Left renal cortex interstitium (tissue), 4 donors: ENCODE measurements at places on chromosomes 3 and 15.

DNA sequence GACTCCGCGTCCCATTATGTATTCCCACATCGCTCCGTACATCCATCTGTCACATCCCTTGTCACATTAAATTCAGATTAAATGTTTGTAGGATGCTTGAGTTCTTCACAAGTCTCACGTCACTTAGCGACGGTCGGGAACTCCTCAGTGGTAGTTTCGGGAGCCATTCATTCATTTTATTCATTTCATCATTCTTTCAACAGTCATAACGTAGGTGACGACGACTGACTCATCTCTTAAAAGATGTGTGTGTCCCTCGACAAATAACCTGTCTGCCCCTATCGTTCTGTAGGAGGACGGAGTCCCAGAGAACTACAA, 272 bp upstream of the SRPRB start:
- DNase-seq = no peak

GRCh38 chr3:82496890-82497560, 735.6 kb upstream of the GBE1 start:
- no peak for DNase-seq

GRCh38 chr15:29067949-29068348, 182.2 kb downstream of the APBA2 start:
- DNase-seq = no peak

- DNase-seq = no peak
Measured at GRCh38 chr3:175301741-175302140, 442.6 kb downstream of the NAALADL2 start.

DNA sequence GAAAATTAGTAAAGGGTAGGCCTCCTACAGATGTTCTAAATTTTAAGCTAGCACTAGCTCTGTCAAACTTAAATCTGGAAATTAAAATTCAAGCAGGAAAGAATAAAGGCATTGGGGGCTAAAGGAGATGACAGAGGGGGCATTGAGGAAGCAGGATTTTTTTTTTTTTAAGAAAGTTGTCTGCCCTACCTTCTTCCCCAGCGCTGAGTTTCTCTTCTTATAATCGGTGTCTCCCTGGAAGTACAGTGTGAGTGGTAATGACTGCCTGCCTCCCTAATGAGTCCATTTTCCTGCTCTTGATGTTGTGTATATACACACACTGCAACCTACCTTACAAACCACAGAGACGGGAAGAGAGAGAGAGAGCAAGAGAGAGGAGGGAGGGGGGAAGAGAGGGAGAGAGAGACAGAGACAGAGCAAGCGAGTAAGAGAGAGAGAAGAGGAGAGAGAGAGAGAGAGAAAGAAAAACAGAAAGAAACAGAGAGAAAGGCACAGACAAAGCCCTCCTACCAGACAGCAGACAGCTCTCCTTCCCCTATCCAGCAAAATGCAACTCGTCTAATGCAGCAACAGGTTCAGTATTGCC, 47.0 kb downstream of the ZBTB20 start:
- DNase-seq = peak; percentile 49

DNA sequence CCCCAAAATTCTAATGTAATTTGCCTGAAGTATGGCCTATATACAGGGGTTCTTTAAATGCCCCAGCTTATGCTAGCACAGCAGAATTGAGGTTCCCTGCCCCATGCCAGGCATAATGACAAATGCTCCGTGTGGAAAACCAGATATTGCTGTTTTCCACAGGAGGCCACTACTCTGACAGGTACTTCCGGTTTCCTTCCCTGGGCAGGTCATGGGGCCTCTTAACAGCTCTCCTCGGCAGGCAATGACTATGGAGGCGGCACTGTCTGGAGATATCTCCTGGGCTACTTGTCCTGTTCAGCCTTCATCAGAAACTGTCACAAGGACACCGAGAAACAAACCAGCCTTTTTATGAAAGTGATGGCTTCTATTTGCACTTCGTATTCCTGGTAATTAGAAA, 54.8 kb downstream of the SLC7A14 start:
- DNase-seq = no peak

- DNase-seq = no peak
Measured at GRCh38 chr3:105876780-105877327, 8.0 kb upstream of the CBLB start.

- DNase-seq = no peak
Measured at GRCh38 chr3:149891621-149892020, 78.6 kb downstream of the RNF13 start.

- no peak for DNase-seq
Measured at GRCh38 chr3:8838765-8839423, 69.5 kb upstream of the OXTR start.

GRCh38 chr3:100073049-100073713, 41.1 kb downstream of the FILIP1L start:
- no peak for DNase-seq

GRCh38 chr3:109325657-109326056, 9.3 kb upstream of the DPPA2 start:
- no peak for DNase-seq

- DNase-seq = no peak
Measured at GRCh38 chr15:38028869-38029268, 94.4 kb downstream of the TMCO5A start.

GRCh38 chr3:11305509-11305908, 33.3 kb downstream of the ATG7 start:
- no peak for DNase-seq

DNA sequence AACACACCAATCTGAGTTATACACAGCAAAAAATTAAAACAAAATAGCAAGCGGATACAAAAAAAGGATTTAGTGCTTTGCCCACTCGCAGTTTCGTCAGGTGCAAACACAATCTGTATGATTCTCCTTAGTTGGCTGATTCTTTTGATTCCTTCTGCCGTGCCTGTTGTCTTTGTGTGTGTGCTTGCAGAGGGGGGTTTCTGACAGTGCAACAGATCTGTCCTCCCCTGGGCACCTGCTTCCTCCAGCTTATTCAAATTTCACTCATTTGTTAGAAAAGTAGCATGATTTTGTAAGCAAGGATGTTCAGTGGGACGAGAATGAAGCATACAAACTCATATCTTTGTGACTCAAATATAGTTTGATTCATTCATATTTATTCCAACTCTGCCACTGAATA, 74.0 kb upstream of the NEO1 start:
- DNase-seq = no peak

DNA sequence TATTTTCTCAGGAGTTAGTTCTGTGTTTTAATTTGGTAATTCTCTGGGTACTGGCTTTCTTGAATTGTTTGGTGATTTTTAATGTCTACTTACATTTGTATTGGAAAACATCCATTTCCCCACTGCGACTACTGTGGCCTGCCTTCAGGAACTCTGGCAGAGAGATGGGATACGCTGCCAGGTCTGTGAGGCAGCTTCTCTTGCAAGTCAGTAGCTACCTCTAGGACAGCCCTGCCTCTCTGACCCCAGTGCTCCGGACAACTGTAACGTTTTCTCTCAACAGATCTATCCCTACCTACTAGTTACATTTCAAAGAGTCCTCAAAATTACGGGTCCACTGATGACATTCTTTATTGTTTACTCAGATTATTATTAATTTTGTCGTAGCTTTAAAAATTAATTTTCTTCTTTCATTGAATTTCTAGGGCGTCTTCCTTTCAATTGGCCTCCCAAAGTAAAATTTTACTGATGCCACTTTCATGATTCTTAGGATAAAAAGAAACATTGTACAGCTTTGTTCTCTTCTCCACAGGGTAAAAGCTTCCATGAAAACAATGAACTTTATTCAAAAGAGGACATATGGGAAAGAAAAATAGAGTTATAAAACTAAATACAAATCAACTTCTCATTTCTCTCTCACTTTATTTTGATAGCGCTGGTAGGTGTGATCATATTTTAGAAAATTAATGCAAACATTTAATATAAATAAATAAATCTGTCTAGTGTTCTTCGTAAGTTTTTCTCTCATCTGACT, 123.2 kb upstream of the GOLGA8J start:
- no peak for DNase-seq

DNA sequence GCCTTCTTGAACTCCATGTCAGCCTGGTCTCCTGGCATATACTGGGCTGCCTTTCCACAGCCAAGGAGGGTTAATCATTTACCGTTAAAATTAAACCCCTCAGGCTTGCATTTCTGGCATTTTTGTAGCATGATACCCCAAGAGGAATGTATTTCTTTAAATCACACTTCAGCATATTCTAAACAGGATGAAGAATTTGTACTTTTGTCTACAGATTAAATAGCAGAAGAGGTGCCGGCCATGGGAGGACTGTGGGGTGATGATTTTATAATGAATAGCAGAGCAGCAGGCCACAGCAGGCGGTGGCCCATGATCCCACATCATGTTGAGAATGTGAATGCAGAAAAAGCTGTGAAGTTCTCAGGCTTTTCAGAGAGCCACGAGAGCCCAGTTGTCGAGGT, 90.2 kb downstream of the ARNT2 start:
- DNase-seq = no peak

- no peak for DNase-seq
Measured at GRCh38 chr3:61315871-61316270, 64.6 kb upstream of the FHIT start.

DNA sequence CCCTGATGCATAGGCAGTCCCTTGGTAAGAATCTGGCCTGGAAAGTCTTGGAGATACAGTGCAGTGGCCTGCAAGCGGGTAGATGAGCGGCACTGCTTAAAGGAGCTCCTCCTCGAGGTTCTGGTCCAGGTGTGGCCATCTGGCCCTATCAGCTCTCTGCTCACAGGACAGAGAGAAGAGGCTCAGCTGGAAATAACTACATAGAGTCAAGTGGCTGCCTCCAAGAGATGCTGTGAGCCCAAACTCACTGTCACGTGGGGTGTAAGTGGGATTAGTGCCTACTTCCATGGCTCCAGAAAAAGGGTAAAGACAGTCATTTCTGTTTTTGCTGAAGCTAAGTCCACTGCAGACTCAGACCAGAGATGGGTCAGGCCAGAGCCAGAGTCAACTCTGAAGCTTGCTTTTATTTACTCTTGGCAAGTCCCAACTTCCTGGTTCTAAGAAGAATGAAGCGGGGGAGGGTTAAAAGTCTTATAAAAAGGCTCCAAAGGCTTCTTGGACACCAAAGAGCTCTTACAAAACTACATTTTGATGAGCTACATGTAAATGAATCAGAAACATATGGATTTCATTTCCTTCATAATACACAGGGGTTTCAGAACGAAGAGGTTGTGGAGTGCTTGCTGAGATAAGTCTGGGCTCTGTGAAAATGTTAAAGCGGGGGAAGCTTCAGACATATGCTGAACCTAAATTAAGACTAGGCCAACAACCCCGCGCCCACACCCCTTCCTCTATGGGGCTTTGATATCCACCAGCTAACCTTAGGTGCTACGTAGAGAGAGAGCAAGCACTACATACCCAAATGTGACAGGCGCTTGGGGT, 77.1 kb downstream of the PDZRN3 start:
- DNase-seq = peak; percentile 44

DNA sequence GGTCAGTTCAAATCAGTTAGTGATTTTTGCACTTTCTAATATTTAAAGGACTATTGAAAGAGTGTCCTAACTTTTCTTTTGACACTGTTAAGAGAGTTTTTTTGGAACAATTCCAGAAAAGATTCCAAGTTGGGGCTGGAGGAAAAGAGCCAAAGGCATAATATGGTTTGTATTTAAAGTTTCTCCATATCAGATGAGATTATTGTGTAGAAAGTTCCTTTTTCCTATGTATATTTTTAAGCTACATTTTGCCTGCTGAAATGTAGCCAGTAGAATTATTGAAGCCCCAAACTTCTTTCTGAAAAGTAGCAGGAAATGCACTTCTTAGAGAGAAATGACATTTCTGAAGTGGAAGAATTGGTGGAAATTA, 136.5 kb upstream of the TSC22D2 start:
- DNase-seq = no peak

DNA sequence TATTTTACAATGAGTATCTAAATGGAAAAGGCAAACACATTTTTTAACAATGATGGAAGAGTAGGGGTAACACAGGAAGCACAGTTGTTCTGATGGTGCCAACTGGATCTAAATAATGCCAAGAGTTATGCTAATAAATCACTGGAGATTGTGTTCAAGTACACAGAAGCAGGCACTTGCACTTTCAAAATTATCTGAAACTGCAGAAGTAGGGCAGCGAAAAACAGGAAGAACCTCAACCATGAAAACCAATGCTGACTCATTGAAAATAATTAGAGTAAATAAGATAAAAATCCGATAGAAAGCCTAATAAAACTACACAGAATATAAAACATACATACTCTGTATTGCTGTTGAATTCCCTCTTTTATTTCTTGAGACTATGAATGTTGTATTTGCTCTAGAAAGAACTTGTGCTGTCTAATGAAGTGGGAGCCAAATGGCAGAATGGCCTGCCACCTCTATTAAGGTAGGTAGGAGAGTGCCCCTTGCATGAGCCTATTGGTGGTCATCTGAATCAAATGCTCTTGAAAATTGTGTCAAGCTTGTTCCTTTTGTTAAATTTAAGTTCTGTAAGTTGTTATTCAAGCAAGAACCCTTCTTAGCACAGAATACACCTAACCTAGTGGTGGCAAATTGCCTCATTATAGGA, 93.7 kb downstream of the ABI3BP start:
- DNase-seq = no peak

GRCh38 chr15:32959077-32959476, 235.4 kb downstream of the FMN1 start:
- no peak for DNase-seq

GRCh38 chr3:51391566-51392354, 675 bp downstream of the RBM15B start:
- DNase-seq = no peak
